ENCODE measurements at places on chromosomes 6 and 20.

- DNase-seq: no peak
Measured at GRCh38 chr6:56334937-56335336, 87.6 kb upstream of the COL21A1 start.

- no peak for DNase-seq
Measured at GRCh38 chr6:101402622-101403031, 9.1 kb downstream of the GRIK2 start.

DNA sequence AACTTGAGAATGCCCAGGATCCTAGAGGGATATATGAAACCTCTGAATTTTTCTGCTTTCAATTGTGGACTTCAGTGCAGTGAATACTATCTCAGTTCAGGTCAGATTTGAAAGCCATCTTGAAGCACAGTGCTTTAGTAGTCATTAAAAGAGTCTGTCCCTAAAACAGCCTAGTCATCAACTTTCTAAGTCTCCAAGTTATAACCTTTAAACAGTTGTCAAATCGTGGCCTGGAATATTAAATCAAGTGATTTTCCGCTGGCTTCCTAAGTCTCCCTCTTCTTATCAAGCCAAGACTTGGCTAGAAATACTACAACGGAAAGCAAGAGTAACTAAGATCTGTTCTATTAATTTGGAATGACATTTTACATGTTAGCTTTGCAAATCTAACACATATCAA is 45.8 kb downstream of the SCML4 start:
- no peak for DNase-seq

- DNase-seq: no peak
Measured at GRCh38 chr6:168179133-168179532, 100.1 kb upstream of the FRMD1 start.

- no peak for DNase-seq
Measured at GRCh38 chr20:18058661-18059467, 1.1 kb upstream of the OVOL2 start.

- DNase-seq: no peak
Measured at GRCh38 chr6:113596387-113597230, 260.5 kb upstream of the MARCKS start.

GRCh38 chr6:113707194-113707593 is 150.0 kb upstream of the MARCKS start:
- no peak for DNase-seq

DNA sequence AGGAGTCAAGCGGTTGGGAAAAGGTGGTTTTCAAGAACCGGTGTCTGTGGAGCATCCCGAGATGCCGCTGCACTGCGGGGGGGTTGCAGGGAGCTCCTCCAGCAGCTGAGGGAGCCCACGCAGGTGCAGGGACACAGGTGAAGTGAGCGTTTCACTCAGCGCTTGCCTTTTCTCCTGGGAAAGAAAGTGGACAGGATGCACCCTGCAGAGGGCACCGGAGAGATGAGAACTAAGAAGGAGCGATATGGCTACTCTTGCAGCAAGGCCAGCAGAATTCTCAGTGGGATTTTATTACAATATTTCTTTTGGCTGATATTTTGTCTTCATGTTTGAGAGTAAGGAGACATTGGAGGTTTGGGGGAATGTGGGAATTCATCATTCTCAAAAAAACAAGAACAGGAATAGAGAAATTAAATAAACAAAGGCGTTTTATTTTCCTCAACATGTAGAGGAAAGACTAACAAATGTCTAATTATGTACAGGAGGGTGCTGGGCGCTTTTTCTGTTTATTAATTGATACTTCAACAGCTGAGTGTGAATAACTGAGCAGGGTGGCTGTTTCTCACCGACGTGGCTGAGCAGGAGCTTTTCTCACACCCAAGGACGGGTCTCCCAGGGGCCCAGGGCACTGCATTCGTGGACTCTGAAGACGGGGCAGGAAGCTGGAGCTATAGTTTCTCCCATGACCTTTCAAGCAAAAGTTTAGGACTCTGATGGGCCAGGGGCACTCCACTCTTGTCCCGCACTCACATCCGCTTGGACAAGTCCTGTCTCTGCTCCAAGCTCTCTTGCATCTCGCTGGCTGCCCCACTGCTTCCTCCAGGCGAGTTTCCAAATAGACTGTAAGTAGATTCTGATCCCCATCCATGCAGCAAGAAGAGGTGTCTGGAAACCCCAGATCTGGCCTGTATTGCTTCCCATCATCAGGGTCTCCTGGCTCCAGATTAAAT is 176.1 kb downstream of the SMOC2 start:
- no peak for DNase-seq

- DNase-seq: no peak
Measured at GRCh38 chr6:2715737-2716136, 35.0 kb downstream of the MYLK4 start.

DNA sequence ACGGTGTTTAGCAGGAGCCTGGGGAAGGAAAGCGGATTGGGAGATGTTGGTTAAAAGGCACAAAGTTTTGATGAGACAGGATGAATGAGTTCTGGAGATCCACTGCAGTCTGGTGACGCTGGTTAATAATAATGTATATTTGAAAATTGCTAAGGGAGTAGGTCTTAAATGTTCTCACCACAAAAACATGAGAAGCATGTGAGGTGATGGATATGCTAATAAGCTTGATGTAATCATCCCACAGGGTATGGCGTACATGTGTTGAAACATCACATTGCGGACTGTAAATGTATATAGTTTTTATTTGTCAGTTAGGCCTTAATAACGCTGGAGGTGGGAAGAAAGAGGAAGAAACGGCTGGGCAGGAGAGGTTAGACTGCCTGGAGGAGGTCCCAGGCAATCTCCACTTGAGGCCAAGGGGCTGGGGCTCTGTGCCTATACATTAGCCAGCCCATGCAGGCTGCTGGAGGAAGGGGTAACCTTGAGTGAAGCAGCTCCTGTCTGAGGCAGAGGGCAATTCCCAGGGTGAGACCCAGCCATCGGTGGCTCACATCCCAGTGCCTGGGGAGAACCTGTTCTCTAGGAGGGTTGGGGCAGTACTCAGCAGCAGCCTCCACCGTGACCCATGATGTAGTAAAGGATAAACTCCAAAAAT is 188.2 kb upstream of the QKI start:
- no peak for DNase-seq

Data from OCI-M1 (cell line).